Activated naive CD4-positive, alpha-beta T cell treated with anti-CD3 and anti-CD28 coated beads, Interleukin-2, amount 50 U/mL, for 72 hours (primary cell): ENCODE measurements at places on chromosomes 3 and 15. TPM values are rescaled to one million over a fixed set of nuclear protein-coding genes. Genes with fewer than 3 reads are reported as not detected.

DNA sequence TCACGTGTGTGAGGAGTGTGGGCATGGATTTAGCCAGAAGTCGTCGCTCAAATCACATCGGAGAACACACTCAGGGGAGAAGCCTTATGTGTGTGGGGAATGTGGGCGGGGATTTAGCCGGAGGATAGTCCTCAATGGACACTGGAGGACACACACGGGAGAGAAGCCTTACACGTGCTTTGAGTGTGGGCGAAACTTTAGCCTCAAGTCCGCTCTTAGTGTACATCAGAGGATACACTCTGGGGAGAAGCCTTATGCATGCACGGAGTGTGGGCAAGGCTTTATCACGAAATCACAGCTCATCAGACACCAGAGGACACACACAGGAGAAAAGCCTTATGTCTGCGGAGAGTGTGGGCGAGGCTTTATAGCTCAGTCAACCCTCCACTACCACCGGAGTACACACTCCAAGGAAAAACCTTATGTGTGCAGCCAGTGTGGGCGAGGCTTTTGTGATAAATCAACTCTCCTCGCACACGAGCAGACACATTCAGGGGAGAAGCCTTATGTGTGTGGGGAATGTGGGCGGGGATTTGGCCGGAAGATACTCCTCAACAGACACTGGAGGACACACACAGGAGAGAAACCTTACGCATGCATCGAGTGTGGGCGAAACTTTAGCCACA, 28.1 kb downstream of the ZNF589 start:
- DNase-seq: peak; percentile 71

Gene TMEM158
- total RNA-seq: not detected

DNA sequence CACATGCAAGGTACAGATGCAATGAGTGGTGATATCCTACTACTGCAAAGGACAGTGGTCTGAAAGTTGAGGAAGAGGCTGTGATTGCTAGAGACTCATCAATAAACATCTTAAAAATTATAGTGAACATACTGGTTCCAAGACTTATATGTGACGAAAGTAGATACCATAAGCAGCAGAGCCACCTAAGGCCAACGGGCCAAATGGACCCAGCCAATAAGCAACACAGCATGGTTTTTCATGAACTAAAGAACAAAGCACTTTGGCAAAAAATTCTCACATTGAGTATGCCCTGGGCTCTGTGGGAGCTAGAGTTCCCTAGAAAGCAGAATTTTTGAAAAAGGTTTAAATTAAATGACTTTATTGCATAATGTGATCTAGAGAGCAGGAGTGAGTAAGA, 272.1 kb downstream of the SI start:
- no peak for DNase-seq

GRCh38 chr15:25391971-25392721, 46.7 kb downstream of the UBE3A start:
- DNase-seq: no peak
